Brain (organoid and tissue), 16 donors: ENCODE measurements at places on chromosomes 7 and 10.

DNA sequence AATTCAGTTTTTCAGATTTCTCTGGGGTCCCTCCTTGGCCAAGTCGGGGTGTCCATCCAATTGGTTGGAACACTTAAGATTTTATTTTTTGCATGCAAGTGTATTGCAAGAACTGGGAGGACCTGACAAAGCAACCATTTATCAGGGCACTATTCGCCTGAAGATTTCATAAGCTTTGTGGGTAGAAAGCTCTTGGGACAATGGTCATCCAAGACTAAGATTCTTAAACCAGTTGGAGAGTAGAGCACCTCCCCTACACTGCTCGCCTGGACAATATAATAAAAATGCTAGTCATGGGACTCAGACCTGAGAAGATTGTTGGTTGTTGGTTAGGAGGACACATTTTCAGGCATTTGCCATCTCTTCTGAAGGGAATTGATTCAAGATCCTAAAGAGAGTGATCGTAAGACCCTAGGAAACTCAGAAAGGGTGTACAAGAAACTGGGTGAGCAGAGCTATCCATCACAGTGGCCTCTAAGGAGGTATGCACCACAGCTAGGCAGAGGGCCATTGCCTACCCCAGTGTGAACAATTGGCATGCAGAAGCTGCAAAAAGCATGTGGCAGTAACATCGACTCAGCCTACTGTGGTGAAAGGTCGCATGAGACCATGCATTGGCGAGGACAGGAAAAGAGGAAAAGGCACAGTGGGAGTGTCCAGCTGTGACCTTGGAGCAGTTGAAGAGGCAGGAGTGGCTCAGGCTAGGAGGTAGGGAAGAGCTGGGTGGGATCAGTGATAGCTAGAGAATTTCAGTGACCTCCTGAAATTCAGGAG, 1235.3 kb upstream of the AUTS2 start:
- no peak for DNase-seq

- DNase-seq = peak; percentile 2
Measured at GRCh38 chr10:8596929-8597472, 542.5 kb downstream of the GATA3 start.

GRCh38 chr10:75303045-75303777, 67.5 kb upstream of the COMTD1 start:
- DNase-seq = no peak

- DNase-seq = no peak
Measured at GRCh38 chr10:100345570-100346330, 1.3 kb upstream of the SCD start.

DNA sequence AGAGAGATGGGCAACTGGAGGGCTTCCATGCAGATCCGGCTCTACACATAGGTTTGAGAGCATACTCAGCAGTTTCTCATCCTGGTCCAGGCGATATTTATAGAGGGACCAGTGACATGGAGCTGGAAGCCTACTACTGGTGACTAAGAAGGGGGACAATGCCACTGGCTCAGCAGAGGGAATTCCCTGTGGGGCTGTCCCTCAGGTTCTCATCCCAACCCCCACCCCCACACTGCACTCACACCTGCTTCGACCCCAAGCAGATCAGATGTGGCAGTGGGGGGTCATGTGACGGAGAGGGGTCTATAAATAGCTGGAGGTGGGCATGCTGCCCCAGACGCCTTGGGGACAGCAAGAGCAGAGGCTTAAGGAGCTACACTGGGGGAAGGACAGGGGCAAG, at the start of gene CLCN1:
TSS of gene CLCN1 (plus strand) at position 336 of the 400 bp plus-strand sequence. CDS start 102 bp downstream, outside the sequence.
- no peak for DNase-seq

DNA sequence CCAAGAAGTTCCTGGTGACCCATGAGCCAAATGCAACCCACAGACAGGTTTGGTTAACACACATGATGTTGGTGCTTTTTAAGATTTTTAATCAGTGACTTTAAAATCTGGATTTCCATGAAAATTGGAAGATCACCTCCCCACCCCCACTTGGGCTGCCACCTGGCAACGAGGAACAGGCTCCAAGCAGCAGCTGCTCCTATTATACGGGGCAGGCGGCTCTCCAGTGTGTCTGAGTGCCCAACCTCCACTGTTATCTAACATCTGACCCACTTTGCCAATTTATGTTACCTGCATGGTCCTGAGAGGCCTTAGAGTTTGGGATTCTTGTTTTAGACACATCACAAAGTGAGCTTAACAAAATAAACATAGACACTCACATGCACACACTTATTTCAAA, 56.4 kb downstream of the SGMS1 start:
- DNase-seq = peak; percentile 36

GRCh38 chr10:120600871-120601649, 144.0 kb downstream of the PLPP4 start:
- DNase-seq = no peak

DNA sequence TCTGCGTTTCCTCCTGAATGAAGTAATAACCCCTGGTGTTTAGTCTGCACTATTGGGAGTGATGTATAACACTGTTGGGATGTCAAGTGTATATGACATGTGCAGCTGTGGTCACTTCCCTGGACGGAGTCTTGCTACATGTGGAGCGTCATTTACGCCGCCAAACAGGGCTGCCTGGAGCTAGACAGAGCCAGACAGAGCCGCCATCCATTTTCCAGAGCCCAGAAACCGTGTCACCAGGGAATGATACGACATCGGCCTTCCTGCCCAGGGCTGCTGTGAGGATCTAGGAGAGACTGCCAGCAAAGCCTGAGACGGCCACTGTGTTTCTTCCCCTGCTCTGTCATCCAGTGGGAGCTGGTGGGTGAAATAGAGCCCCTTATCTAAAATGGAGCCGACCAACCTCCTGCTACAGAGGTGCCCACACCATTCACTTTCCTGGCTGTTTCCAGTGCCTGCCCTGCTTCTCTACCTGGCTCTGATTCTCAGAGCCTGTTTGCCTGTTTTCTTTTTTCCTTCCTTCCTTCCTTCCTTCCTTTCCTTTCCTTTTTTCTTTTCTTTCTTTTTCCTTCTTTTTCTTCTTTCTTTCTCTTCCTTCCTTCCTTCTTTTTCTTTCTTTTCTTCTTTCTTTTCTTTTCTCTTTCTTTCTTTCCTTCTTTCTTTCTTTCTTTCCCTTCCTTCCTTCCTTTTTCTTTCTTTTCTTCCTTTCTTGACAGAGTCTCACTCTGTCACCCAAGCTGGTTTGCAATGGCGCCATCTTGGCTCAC, 13.3 kb upstream of the FGFR2 start:
- DNase-seq = no peak

- DNase-seq = no peak
Measured at GRCh38 chr10:95517536-95518454, 43.4 kb downstream of the SORBS1 start.

DNA sequence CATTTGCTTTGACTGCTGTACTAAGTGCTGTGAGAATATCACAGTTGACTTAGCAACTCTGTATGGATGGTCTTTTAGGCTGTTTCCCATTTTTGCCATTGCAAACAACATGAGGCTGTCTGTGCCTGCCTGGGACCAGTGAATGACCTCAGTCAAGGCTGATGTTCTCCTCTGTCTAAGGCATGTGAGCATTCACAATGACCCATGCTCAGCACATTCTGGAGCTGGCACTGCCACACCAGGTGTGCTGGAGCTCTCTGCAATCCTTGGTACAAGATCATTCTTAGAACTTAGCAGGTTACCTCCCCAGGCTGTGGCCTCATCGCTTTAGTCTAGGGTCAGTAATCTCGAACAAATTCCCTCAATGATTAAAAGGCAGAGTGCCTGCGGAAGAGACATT, 61.9 kb downstream of the SH3PXD2A start:
- no peak for DNase-seq

GRCh38 chr7:142307246-142307900, 49.5 kb upstream of the PRSS58 start:
- no peak for DNase-seq

DNA sequence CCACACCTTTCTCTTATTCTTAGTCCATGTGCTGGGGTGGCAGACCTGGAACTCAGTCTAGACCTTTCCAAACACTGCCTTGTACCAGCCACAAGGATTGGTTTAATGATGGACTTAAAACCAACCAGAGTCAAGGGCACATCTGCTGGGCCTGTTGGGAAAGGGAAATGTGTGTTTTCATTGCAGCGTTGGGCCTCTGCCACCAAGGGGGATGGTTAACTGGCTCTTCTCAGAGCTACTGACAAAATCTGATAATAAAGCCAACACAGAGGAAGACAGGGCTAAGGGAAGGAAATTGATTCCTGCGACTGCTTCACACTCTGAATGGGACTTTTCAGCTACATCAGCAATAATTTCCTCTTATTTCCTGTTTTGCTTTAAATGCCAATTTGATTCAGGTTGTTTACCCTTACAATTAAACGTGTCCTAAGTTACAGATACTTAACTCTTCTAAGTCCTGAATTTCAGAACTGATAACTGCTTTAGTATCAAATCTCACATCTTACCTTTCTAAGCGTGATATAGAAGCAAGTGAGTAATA, 68.4 kb upstream of the MALRD1 start:
- DNase-seq = no peak

DNA sequence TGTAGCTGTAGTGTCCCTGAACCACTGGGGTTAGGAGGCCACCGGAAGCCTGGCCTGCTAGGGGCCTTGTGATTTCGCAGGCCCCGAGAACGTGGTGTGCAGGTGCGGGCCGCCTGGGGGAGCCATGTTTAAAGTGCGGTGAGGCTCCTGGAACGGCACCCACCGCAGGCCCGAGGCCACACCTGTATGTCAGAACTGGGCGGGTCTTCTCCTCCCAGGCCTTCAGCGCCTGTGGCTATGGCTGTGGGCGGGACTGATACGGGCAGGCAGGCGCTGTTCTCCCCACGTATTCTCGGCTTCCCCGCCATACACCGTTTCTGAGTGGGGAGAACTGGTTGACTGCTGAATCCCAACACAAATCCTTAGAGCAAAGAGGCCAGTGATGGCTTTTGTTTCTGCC, 74.8 kb downstream of the DNAJB6 start:
- no peak for DNase-seq

- DNase-seq = no peak
Measured at GRCh38 chr10:101120884-101121653, 10.0 kb upstream of the TLX1 start.

- DNase-seq = peak; percentile 60
Measured at GRCh38 chr10:74035303-74035702, 37.4 kb downstream of the VCL start.

DNA sequence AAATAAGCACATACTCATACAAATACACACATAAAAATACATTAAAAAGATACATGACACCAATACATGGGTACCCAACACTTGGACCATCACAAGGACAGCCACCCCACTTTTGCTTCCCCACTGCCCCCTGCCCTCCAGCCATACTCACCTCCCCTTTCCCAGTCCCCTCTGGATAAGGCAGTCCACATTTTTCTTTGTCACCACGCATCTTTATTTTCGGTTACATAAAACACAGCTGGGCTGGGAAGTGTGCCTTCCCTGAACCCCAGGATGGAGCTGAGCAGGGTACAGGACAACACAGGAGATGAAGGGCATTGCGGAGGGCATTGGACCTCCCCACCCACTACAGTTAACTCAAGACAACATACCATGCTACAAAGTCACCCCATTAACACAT, 1.1 kb upstream of the HOXA3 start:
- DNase-seq = no peak

GRCh38 chr7:87850836-87851593, 25.1 kb downstream of the SLC25A40 start:
- DNase-seq = no peak

DNA sequence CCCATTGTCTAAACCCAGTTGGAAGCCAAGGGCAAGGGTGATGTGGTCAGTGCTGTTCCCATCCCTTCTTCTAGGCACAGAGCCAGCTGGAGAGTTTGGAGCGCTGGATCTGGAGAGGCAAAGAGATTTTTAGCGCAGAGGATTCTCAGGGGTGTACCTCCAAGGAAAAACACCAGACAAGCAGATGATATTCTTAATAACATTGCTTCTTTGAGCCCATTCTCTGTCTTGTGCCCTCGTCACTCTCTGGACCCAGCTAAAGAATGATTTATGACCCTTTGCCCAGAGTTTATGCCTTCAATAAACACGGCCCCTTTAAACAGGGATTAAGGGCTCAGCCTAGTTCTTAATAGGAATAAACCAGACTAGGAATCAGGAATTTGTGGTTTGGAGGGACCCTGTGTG, 4.7 kb upstream of the HIP1 start:
- DNase-seq = no peak

DNA sequence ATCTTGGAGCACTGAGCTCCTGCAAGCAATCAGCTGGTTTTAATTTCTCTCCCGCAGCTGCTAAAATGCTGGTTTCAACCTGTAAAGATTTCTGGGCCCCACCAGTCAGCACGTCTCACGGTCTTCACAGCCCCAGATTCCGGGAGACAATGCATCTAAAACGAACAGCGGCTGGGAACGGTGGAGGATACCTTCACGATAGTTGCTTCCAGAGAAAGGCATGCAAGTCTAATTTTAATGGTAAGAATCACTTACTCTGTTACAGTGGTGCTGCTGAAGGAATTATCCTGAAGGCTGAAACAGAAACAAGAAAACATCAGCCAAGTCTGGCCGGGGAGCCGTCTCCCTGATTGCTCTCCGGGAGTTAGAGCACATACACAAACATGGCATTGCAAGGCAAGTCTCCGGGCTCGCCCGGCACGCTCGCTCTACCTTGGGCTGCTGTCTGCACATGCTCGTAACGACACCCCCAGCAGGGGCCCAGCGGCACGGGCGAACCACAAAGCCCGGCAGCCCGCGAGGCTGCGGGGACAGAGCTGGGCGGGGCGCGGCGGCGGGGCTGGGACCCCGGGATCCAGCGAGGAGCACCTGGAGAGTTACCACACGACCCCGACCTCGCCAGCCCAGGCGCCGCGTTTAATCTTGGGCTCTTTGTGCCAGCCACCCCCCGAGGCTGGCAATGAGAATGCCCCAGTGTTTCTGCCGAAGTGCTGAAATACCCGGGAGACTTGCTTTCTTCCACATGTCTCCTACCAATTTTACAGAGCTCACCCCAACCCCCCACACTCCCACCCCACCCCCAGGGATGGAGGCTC, at the start of gene FAM13C:
TSS of gene FAM13C (minus strand) at position 406 of the 815 bp plus-strand sequence. CDS start at position 317, 89 bp downstream.
- DNase-seq = peak; percentile 93

DNA sequence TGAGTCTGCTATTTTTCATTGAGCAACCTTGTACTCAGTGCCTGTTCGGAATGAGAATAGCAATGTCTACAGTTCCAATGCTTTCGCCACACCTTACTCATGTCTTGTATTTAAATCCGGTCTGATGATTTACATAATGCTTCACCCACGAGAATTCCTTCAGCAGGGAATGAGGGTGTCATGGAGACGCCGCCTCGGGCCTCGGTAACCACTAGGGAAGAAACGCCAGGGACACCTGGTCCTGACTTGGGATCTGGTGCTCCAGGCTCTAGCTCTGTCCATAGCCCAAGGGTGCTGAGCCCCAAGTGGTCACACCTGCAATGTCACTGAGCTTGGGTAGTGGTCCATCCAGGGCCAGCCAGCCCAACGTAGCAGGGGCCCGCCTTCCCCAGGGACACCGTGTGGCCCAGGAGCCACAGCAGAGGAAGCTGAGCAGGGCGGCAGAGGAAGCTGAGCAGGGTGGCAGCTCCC, 37.4 kb downstream of the PRKAG2 start:
- no peak for DNase-seq

- DNase-seq = peak; percentile 1
Measured at GRCh38 chr10:94983555-94983954, 45.1 kb downstream of the CYP2C9 start.
